Fibroblast of lung (primary cell): ENCODE measurements at places on chromosomes 1 and 21.

DNA sequence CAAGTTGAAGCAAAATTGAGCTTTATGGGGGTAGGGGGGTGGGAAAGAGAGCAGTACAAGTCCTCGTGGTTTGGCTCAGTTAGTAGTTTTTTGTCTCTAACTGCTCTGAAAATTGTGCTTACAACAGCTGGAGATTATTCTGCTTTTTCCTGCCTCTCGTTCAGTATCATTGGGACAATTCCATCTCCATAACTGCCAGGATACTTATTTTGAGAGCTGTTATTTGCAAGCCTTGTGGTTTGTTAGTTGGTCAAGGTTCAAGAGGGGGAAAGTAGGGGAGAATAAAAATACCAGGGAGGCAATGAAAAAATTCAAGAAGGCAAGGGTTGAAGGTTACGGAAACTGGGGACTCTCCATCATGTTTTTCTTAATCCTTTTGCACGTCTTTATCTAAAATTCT lies 811.8 kb upstream of the ADGRL2 start:
- DNase-seq, result peak; percentile 4

- DNase-seq, result no peak
These were observed 754.0 kb upstream of the ADGRL4 start for GRCh38 chr1:79760531-79760930.

GRCh38 chr1:19367584-19368041 lies 55.5 kb downstream of the SLC66A1 start:
- DNase-seq, result peak; percentile 24

DNA sequence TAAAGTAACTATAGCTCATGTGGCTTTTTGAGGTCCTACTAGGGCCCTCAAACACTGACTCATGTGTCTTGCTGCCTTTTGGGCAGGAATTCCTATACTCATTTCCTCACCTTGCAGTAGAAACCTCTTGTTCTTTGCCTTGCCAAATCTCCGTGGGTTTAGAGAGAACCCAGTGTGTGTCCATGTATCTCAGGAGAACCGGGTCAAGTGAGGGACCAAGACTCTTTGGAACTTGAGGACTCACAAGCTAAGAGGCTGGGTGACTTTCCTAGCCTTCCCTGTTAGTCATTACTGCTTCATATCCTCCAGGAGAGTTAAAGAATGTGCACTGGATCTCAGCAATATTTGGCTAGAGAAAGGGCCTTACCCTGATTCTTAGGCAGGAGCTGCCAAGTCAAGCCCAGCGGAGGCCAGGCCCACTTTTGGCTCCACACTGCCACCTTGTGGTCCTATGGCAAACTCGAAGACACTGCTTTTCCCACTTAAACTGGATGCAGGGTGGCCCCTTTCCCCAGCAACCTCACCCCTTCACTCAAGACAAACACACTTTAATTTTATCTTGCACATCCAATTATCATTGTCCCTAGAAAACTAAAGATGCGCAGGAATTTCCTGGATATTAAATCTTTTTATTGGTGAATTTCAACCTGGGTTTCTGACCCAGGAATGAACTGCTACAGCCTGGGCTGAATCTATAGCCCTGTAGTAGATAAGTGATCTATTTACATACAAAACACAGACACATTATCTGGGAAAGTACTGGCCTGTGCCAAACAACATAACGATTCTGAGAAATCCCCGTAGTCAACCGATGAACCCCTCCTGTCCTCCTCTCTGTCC lies 10.6 kb downstream of the AVPR1B start:
- DNase-seq, result peak; percentile 84

DNA sequence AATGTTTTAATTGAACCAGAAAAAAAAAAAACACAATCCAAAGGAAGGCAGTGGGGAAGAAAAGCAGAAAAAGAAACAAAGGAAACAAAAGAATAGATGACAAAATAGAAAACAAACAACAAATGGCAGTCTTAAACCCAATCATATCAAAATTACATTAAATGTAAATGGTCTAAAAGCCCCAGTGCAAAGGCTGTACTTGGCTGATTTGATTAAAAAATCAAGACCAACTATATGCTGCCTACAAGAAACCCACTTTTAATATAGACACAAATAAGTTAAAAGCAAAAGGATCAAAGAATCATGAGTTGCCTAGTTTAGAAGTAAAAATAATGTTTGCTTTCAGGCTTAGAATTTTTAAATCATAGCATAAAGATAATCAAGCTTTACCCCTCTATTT lies 19.8 kb upstream of the C1orf115 start:
- no peak for DNase-seq

- DNase-seq, result peak; percentile 51
These were observed 20.9 kb upstream of the SSX2IP start for GRCh38 chr1:84711121-84711520.

GRCh38 chr1:110690709-110691365 lies 16.1 kb upstream of the KCNA3 start:
- DNase-seq, result no peak

DNA sequence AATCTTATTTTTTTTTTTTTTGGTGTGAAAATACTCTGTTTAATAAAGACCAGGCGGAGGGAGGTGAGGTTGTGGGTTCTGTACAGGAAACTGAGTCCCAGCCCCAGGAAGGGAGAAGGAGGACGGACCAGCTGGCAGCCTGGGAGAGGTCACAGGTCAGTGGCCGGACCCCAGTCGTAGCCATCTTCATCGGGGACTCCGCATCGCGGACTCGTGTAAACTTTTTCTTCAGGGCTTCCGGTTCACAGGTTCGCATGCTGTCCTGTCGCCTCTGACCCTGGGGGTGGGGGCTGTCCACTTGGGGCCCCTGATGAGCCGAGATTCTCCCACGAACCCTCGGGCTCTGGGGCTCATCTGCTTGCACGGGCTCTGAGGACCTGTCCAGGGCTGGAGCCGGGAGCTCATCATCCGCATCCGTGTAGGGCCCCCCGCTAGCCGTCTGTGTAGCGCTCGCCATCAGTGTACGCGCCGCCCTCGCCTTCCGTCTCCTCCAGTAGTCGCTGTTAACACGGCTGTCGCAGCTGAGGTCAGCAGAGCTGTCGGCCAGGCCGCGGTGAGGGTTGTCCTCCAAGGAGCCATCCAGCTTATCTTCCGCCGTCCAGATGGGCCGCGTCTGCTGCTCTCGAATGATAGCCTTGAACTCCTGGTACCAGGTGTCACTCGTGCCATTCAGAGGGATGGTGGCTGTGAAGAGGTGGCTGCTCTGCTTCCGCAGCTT lies 975.7 kb upstream of the PRMT6 start:
- no peak for DNase-seq

DNA sequence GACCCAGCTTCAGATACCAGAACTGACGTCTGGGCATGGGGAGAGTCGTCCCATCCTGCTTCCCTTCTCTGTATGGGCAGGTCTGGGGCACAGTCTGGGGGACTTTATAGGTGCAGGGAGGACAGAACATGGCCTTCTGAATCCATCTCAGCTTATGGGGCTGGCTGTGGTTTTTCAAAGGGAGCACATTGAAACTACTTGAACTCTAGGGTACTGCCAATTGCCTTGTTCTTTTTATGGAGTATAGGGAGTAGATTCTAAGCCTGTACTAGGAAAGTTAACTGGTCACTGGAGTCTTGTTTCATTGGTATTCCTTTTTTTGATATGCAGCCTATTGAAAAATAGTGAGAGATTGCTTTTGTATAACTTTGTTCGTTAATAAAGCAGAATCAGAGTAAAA lies 90.2 kb downstream of the ATP5PO start:
- no peak for DNase-seq

DNA sequence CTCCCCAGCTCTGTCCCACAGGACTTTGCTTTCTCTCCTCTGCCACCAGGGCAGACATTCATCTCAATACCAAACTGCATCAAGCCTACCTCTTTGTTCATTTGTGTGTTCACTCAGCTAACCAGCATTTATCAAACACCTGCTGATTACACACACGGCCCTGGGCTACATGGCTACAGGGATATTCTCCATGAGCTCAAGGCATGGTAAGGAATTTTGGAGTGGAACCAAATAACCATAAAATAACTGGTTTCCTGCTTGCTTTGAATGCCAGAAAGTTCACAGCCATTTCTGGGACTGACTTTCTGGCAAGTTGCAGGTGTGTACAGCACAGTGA lies 54.6 kb downstream of the LDLRAD2 start:
- no peak for DNase-seq

DNA sequence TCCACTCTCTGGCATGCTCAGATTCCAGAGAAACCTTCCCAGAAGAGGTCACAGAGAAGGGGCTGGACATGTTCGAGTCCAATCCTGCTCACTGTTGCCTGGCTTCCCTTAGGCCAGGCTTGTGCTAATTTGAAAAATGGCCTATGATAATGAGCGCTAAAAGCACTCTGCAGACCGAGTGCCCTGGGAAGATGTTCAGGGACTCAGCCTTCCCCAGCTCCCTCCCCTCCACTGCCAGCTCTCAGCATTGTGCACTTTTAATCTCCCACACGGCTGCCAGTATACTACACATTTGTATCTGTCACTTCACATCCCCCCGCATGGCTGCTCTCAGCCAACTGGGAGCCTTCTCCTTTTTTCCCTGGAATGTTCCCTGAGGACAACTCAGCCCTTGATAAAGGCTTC lies 24.1 kb downstream of the FAM163A start:
- no peak for DNase-seq

DNA sequence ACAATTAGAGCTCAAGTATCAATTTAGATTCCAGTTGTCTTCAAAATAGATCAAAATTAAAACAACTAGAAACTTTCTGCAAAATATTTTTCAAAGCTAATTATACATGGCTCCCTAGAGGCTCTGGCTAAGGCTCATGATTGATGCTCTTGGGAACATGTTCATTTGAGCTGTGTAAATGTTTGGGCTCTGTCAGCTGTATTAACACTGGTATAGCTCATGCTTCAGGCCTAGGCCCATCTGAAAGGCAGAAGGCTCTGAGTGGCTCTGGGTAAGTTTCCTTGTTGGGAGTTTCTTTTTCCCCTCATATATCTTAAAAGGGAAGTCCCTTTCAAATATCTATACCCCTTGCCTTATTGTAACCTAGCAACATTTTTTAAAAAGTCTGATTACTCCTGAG lies 81.3 kb downstream of the UROD start:
- no peak for DNase-seq

DNA sequence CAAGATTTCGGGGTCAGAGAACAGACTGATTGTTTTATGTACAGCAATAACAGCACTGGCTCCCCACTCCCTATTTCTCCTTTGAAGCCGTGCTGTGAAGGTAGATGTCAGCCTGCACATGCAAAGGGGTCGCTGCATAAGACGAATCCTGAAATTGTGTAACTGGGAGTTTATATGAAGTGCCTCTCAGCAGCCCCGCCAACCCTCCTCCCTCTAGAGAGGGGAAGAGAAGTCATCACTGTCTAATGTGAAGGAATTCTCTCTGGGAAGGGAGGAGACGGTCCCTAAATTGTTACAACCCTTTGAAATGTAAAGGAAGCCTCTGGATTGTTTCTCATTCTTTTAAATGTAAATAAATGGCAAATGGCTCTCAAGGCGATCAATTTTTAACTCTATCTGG lies 545.3 kb downstream of the PLA2G4A start:
- DNase-seq, result no peak

- no peak for DNase-seq
These were observed 122.5 kb upstream of the NCAM2 start for GRCh38 chr21:20875742-20876141.

DNA sequence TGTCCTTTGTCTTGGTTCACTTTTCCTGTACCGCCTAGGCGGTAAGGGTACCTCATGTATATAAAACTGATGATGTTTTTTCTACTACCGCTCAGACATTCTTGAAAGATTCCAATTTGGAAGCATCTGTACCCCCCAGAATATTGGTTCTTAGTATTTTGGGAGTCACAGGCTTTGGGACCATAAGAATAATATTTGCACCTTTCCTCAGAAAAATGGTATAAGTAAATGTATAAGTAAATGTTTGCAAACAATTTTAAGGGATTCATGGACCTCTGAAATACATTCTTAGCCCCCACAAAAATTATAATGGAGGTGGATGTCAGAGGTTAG lies 677 bp downstream of the SRP9 start:
- no peak for DNase-seq

DNA sequence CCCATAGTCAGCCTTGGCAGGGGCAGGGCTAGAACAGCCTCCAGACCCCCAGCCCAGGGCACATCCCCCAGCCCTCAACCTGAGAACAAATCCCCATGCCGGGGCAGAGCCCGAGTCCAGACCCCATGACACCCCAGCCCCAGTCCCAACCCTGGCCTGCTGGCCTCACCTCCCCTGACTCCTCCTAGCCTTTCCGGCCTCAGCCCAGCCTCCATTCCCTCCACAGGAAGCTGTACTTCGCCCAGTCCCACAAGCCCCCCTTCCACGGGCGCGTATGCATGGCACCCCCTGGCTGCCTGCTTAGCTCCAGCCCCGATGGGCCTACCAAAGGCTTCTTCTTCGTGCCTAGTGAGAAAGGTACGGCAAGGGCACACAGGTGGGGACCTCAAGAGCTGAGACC lies 50.4 kb downstream of the DISP3 start:
- no peak for DNase-seq

DNA sequence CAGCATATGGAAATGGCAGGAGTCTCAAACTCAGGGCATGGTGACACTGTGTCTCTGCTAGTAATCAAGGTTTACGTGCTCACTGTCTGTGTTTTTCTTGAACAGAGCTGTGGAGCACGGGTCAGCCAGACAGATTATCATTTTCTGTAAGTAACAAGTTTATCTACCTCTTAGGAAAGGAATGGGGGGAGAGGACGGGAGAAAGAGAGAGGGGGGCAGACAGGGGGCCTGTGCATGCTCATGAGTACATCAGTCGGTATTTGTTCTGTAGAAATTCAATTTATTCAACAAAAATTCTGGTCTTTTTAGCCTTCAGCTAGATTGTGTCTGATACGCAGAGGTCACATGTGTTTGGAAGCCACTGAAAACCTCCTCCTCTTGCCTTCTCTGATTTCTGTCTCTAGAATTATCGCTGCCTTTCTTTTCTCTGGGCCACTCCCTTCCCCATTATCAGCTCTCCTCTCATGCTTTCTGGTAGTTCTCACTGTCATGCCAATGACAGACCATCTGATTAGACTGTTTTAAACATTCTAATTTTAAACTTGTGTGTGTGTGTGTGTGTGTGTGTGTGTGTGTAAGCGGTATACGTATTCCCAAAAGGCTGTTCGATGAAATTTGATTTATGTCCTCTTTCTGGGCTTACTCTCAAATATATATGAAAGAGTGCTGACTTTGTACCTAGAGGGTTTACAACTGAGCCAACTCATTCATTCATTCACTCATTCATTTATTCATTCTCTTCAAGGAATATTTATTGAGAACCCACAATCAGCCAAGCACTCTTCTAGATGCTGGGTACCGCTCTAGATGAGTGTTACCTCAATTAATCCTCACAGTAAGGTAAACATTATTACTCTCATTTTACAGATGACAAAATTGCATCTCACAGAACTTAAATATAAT lies 636.9 kb downstream of the KIF26B start:
- peak; percentile 44 for DNase-seq

- no peak for DNase-seq
These were observed 234.6 kb downstream of the BRINP3 start for GRCh38 chr1:190243056-190243455.

DNA sequence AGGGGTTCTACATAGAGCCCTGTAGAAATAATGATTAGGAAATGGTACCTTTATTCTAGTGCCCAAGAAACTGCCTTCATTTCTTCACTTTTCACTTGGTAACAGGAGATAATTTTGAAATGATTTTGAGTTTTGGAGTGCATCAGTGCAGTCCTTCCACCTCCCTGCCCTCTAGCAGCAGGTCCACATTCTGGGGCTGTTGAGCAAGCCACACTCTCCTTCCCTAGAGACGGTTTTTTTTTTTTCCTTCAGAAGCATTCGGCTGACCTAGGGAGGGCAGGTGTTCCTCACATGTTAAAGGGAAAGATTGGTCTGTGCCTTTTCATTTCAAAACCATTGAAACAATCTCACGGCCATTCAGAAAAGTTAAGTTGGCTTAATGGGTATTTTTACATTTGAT lies 39.8 kb downstream of the SLC37A1 start:
- no peak for DNase-seq
